Amygdala (tissue), 56 donors: ENCODE measurements at places on chromosomes 11 and 22.

- no peak for DNase-seq
Measured at GRCh38 chr11:70517988-70518907, 119.9 kb downstream of the CTTN start.

GRCh38 chr11:107140983-107141382 lies 122.7 kb upstream of the GUCY1A2 start:
- DNase-seq = no peak

GRCh38 chr22:46750863-46751443 lies 11.5 kb upstream of the TBC1D22A start:
- DNase-seq = no peak

- no peak for DNase-seq
Measured at GRCh38 chr11:95486979-95487378, 256.0 kb upstream of the SESN3 start.

- peak; percentile 61 for DNase-seq
Measured at GRCh38 chr22:29689880-29690213, 30.0 kb upstream of the CABP7 start.

DNA sequence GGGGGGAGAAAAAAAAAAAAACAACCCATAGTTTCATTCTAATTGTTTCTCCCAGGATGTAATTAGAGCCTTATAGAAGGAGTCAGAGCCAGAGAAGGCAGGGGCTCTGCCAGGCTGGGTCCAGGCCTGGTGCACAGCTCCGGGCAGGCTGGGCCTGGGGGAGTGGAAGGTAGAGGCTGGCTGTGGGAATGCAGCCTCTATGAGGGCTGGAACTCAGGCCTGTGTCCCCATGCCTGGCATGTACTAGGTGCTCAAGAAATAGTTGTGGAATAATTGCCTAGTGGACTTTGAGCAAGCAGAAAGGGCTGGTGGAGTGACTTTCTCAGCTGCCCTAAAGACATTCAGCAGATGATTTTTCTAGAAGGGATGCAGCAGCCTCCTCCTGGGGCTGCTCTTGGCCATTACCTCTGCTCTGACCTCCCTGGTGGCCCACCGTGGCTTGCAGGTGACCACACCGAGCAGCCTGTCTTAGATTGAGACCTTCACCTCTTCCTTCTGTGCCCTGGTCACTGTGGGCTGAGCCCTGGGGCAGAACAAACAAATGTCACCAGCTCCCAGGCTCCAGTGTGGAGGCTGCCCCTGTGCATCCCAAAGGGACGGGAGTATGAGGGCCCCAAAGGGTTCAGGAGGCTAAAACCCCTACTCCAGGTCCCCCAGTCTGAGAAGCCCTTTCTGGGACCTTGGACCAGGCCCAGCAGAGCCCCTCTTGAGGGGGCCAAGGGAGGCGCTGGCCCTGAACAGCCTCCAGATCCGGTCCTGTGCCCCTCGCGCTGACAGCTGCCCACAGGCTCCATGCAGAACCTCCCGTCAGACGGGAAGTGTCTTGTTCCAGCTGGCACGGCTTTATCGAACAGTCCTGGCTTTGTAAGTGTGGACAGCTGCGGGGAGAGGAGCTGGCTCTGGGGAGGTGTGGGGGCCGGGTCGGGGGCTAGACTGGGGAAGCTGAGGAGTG lies 18.8 kb downstream of the MYEOV start:
- DNase-seq = no peak

GRCh38 chr11:38900211-38900610 lies 2302.2 kb upstream of the RAG2 start:
- no peak for DNase-seq

DNA sequence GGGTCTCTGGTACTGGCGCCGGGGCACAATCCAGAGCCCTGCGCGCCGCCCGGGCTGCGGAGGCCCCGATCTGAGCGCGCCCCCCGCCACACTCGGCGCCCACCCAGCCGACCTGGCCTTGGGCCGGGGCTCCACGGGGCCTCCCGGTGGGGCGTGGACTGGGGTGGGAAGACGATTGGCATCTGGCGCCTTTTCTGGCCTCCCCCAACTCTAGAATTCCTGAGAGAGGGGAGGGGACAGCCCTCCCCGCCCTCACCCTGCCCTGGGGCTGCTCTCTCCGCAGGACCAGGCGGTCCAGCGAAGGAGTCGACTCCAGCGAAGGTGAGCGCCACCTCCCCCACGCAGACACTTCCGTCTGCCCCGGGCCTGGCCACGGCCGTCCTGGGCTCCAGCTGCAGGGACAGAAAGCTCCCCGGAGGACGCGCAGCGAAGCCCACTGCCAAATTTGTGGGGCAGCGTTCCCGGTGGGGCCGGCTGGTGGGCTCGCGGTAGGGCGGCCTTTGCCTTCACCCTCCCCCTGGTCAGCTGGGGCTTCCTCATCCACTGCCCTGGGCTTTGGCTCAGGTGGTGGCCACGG lies 593 bp downstream of the SSH3 start:
- no peak for DNase-seq

GRCh38 chr22:23533328-23533762 lies 46.7 kb downstream of the IGLL1 start:
- DNase-seq = no peak

GRCh38 chr11:14625586-14626205 lies 17.9 kb upstream of the PDE3B start:
- no peak for DNase-seq

DNA sequence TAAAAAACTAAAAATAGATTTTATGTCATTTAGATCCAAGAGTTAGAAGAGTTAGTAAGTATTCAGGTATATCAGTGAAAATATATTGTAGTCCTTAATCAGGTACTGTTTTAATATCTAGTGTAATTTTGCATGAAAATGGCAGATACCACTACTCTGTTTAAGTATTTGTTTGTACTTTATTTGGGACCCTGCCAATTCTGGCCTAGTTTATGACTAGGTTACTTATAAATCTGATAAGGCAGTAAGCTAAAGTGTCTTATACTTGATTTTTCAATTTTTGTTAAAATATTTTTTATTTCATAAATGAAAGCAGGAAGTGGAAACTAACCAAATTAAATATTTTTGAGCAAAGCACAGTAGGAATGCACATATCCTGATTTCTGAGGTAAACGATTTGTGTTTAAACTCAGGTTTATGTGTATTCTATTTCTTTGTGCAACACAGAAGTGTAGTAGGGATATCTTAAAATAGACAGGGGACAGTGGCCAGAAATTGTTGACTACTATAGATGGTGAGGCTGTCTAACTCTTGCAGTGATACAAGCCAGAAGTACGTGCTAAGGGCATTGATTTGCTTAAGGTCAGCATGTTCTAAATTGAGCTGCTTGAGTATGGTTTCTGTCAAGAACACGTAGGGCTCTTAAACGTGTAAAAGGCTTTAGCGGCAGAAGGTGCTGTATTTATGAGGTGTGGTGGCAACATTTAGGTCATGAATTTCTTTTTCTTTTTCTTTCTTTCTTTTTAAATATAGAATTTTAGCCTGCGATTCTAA lies 34.0 kb downstream of the HIPK3 start:
- no peak for DNase-seq

DNA sequence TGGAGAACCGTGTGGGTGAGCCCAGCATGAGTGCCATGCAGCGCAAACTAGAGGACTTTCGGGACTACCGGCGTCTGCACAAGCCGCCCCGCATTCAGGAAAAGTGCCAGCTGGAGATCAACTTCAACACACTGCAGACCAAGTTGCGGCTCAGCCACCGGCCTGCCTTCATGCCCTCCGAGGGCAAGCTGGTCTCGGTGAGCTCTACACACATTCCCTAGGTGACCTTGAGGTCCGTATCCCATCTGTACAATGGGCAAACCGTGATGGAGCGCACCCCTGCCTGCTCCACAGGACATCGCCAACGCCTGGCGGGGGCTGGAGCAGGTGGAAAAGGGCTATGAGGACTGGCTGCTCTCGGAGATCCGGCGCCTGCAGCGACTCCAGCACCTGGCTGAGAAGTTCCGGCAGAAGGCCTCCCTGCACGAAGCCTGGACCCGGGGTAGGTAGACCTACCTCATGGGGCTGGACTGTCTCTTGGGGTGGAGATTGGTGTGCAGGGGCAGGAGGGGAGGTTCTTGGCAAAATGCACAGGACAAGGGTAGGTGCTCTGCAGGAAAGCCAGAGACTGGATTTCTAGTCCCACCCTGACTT lies 10.6 kb downstream of the CTSF start:
- DNase-seq = no peak

DNA sequence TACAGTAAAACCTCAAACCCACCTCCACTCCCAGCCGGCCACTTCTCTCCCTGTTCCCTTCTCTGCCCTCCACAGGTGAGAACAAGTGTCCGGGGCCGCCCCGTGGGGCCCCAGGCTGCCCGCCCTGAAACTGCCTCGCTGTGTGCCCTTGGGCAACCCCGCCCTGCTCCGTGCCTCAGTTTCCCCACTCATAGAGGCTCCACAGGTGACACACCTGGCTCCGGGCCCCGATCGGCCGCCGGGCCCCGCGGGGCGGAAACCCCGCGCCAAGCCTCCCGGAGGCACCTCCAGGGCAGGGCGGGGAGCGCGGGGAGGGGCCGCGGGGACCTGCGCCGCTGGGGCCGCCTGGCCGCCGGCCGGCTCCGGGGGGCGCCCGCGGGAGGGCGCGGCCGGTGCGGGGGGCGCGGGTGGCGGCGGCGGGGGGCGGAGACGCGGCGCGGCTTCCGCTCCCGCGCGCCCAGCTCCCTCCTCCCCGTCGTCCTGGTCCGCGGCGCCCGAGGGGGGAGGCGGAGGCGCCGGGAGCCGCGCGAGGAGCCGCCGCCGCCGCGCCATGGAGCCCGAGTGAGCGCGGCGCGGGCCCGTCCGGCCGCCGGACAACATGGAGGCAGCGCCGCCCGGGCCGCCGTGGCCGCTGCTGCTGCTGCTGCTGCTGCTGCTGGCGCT lies at the start of gene LRP5:
Gene LRP5 (plus strand): TSS at position 475 of the 663 bp plus-strand sequence. CDS start 124 bp downstream, at position 599.
- no peak for DNase-seq

- DNase-seq = no peak
Measured at GRCh38 chr11:35343033-35343598, 76.2 kb downstream of the SLC1A2 start.

DNA sequence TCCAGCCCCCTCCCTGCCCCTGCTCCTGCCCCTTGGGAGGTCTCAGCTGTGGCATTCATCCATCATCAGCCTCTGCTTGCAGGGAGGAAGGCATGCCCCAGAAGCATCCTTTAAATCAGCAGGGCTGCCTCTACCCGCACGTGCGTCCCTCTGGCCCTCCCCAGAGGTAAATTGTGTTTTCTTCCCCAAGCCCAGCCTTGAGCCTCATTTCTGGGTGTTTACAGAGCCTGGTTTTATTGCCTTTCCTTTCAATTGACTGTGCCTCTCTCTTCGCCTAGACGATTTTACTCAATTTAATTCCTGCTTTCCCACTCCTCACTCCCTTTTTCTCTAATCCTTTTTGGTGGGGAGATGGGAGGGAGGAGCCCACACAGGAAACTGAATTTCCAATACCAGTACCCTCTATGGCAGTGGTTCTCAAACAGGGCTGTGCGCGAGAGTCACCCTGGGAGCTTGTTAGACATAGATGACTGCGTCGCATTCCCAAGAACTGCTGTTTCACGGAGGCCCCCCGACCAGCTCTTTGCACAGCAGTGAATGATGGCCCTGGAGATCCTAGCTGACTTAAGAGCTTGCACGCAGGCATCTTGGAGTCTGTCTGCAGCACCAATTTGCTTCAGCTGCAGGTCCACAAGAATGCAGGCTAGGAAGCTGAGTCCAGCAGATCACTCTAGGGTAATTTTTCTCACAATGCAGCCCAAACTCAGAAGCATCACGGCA lies 15.1 kb upstream of the OAF start:
- DNase-seq = no peak

DNA sequence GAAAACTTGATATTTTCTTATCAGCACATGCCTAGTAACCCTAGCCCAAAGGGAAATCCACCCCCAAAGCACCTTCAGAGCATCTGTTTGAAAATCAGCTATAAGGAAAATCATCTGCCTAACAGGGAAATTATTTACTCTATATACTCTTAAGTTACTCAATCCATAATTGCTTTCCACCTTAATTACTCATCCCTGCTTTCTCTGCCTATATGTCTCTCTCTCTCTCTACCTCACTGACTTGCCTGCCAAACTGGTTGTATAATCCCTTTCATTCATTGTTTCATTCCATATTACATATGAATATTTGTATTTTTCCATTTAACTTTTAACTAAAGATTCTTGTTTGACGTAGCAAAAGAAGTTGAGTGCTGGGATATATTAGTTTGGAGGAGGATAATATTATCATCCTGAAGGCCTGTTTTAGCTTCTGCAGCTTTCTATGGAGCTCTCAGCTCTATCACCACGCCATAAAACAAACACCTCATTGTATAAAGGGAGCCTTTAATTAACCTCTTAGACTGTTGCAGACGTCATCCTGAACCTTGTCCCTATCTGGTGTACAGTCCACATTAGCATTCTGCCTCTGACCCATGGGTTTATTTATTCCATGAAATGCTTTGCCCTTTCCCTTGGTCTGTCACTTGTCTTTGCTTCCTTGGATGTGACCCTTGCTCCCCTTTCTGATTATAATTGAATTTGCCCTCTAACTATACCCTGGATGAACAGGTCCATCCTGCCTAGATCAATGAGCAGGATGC lies 98.9 kb downstream of the INSC start:
- no peak for DNase-seq

- no peak for DNase-seq
Measured at GRCh38 chr11:73340164-73340563, 32.1 kb downstream of the ARHGEF17 start.

DNA sequence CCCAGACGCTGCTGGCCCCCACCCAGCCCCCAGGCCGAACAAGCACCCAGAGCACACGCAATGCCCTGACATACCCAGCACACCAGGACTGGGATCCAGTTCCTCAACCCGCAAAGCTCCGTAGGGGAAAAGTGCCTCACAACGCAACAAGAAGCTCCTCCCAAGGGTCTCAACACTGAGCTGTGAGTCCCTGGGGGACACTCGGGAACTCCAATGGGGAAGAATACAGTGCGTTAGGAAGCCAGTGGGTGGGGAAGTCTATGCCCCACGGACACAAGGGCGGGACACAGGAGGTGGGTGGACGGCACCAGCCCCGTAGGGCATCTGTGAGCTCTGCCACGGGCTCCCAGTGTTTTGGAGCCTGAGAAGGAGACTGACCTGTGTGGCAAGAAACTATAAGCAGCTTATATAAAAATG lies 1.6 kb downstream of the DEAF1 start:
- no peak for DNase-seq

DNA sequence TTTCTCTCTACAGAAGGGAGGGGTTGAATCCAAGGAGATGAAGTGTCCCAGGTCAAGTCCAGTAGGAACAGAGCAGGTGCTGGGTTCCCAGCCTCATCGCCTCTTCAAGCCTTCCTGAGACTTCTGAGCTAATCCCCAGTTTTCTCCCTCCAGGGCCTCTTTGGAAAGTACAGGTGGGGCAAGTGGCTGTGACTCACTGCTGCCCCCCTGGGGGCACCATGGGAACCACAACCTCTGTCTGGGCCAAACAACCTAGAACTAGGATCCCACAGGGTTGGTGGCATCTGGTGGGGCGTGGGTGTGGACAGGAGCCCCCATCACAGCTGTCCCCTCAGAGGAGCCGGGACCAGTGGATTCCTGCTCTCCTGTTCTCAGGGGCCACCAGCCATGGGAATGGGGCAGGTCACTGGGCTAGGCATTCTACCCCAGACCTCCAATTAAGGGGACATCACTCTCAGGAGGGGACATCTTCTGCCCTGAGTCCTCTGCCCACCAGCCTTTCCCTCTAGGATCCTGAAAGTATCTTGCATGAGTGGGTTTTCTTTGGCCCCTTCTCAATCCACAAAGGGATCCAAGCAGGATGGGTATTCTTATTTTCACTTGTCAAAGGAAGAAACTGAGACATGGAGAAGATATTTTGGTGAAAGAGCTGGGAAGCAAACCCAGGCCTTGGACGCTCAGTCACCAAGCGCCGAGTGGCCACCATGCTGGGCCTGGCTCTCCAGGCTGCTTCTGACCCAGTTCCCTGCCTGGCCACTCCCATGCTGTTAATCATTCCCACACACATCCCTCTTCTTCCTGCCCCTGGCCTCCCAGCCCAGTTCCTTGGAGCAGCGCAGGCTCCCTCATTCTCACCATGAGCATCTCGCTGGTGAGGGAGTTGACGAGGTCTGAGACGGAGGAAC lies 23.8 kb downstream of the LRRC10B start:
- DNase-seq = peak; percentile 13
